ENCODE measurements at places on chromosomes 5 and 9.

DNA sequence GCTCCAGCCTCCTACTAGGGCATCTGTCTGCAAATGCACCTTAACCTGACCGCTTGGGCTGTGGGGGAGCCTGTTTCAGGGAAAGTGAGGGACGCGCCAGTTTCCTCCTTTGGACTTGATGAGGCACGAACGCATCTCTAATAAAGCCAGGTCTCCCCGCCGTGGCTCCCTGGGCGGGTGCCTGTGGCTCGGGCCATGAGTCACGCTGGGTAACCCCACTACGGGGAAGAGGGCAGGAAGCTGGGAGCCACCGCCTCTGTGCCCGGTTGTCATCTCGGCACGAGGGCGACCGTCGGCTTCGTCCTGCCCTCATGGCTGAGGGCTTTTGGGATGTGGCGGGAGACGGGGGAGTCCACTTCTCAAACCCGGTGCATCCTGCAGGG lies 12.1 kb downstream of the NOTCH1 start:
- no peak for DNase-seq

- DNase-seq, result no peak
Observed at GRCh38 chr5:67014957-67015400, 181.6 kb downstream of the CD180 start.

DNA sequence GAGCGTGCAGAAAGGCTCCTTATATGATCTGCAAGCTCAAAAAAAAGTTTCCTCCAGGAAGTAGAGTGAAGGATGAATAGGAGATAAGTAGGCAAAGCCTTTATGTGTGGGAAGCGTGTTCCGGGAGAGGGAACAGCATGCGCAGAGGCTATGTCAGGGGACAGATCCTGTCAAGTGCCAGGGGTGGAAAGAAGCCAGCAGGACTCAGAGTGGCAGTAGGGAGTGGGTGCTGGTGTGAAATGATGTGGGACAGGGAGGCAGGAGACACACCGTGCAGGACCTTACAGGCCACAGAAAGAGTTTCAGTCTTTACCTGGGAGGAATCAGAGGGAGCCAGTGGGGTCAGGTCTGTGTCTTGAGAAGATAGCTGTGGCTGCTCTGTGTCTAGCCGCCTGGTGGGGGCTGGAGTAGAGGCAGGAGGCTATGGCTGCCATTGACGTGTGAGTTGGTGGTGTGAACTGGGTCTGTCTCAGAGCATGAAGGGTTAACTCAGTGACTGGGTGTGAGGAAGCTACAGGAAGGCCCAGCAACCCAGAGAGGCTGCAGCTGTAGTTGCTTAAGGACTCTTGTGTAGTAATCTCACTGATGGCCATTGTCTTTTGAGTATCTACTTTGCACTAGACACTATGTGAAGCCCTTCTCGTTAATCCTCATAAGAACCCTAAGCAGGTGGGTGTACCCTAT lies 71.3 kb downstream of the PPARGC1B start:
- DNase-seq, result no peak

DNA sequence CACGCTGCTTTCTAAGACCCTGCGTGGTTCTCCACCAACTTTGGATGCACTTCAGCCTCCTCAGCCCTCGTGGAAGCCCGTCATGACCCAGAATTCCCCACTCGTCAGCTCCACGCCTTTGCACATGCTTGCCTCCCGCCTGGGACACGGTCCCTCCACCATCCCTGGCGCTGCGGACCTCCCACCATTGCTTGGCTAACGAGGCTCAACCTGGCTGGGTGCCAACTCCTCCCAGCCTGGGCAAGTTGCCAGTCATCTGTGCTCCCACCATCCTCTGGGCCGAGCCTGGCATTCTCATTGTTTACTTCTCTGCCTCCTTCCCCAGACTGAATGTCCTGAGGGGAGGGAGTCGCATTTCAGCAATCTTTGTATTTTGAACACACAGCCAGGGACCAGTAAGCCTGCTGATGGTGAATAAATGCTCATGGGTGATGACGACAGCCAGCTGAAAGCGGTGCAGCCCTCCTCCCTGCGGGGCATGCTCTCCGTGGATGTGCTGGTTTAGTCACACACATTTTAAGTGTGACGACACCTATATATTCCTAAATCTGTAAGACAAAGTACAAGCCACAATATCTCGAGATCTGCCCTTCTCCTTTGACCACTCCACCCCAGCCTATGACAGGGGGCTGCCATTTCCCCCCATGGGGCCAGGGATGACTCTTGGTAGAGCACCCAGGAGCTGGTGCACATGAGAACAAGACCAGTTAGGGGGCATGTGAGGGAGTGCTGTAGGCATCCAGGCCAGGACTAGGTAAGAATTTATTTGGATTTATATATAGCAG lies 37.6 kb downstream of the ANKRD33B start:
- peak; percentile 86 for DNase-seq

DNA sequence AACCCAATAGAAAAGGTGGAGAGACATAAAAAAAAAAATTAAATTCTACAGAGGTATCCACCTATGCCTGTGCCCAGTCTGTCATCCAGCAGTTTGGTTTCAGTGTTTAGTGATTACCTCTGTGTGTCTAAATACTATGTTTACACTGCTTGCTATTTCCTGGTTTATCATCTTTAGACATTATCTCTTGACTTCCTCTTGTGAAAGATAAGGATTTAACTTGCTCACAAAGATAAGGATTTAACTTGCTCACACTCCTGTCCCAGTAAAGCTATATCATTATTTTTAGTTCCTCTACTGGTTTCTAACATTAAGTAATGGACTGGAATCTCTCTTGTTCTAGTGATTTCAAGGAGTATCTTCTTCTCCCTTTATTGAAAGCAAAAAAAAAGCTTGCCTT lies 53.9 kb upstream of the ZFR start:
- DNase-seq, result no peak

All from ovary (tissue), 10 donors.